ENCODE measurements at places on chromosomes 11 and 22.

DNA sequence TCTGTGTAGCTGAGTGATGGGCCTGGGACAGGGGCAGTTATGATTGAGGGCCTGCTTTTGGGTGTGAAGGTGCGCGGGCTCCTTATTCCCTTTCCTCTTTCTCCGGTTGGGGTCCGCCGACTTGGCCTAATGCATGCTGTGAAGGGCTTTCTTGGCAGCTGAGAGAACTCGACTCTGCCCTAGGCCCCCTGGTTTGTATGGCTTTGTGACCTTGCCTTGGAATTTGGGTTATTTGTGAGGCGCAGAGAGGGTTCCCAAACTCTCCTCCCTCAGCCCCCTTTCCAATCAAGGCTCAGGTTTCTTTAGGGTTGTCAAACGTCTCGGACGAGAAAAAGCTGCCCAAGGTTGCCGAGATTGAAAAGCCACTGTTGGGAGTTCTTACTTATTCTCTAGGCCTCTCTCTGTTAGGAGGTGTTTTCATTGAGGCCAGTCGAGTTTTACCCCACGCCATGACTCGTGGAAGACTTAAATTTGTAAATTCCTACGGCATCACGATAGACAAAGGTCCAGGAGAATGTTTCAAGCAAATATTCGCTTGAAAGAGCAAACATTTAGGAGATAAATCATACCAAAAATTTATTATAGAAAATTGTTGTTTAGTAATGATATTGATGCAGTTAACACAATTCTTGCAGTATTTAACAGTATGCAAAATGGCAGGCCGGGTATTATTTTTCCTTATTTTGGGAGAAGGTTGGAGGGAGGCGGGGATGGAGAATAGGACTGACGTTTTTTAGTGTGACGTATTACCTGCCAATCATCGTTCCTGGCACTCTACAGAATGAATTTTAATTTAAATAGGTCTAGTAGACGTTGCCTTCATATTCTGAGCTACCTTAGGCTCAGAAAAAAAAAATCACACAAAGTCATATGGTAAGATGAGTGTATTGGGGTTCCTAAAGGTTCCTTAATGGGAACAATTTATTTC lies 689 bp downstream of the PDHX start:
- DNase-seq, result no peak

DNA sequence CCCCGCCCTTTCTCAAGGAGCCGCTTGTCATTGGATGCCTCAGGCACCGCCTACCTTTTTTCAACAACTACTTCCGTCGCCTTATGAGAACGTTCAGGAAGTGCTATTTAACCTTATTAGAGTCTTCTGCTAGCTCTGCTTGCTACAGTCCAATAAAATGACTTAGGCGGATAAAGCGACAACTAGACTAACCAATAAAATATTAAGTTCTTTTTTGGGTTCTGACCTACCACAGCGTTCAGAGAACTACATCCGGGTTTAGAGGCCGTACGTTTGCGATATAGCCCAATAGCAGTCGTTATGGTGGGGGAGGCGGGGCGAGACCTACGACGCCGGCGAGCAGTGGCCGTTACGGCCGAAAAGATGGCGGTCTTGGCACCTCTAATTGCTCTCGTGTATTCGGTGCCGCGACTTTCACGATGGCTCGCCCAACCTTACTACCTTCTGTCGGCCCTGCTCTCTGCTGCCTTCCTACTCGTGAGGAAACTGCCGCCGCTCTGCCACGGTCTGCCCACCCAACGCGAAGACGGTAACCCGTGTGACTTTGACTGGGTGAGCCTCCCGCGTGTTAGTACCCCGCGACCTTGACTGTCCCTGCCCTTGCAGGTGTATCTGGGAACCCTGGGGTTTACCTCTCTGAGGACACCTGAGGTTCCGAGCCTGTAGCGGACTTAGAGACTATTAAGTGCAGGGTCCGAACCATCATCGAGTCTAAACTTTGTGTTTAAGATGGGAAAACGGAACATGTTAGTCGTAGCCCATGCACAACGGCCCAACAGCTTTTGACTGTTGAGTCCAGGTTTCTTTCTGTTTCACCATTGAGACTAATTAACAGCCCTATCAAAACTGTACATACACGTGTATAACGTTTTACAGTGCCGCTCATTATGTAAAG lies at the start of gene TMX2:
TSS of gene TMX2 (plus strand) at position 338 of the 895 bp plus-strand sequence. CDS start at position 364, 26 bp downstream.
- peak; percentile 95 for DNase-seq

DNA sequence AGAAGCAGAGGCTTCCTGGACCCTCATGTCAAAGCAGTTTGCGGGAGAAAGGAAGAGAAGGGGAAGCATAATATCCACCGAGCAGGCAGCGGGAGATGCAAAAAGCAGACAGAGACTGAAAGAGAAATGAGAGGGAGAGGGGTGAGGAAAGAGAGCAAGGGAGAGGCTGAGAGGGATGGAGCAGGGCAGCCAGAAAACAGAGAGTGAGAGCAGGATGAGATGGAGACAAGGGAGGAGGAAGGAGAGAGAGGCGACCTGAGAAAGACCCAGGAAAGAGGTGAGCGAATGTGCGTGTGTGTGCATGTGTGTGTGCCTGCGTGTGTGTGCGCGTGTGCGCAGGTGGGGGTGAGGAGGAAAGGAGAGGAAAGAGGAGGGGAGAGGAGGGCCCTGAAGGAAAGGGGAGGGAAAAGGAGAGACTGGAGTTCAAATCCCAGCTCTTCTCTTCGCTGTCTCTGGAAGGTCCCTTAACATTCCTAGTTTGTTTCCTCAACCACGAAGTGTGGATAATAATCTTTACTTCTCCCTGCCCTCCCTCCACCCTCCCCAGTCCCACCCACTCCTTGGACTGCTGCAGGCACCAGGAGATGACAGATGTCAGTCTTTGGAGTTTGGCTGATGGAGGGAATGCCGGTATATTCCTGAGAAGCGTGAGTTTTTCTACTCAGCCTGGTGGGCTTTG lies 67.9 kb downstream of the ISX start:
- no peak for DNase-seq

DNA sequence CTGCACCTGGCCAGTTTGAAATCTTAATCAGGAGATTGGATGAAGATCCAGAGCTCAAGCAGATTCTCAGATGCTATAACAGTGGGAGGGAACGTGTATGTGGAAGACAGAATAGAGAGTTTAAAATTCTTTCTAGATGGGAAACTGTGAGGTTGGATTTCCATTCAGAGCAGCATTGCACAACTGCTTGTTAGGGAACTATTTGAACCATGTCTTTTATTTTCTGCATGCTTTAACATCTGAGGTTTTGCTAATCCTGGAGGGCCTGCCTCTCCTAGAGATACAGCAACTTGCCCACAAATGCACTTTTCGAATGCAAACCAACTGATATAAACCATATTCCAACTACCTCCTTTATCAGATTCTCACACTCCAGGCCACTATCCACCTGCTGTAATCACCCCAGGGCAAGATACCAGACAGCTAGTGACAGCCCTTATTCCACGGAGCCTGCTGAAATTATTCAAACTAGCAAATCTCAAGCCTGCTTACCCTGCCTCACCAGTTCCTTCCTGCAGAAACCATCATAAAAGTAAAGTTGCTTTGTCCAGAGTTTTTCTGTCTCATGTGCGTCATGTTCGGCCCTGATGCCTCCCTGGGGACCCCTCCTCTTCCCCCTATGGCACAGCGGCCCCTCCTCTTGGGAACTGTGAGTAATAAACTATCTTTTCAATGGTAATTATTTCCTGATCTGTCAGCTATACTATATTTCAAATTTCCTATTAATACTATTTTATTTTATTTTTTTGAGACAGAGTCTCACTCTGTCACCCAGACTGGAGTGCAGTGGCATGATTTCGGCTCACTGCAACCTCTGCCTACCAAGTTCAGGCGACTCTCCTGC lies 18.4 kb upstream of the SEC14L4 start:
- no peak for DNase-seq

- no peak for DNase-seq
Measured at GRCh38 chr11:1139441-1140083, 18.2 kb upstream of the MUC5AC start.

DNA sequence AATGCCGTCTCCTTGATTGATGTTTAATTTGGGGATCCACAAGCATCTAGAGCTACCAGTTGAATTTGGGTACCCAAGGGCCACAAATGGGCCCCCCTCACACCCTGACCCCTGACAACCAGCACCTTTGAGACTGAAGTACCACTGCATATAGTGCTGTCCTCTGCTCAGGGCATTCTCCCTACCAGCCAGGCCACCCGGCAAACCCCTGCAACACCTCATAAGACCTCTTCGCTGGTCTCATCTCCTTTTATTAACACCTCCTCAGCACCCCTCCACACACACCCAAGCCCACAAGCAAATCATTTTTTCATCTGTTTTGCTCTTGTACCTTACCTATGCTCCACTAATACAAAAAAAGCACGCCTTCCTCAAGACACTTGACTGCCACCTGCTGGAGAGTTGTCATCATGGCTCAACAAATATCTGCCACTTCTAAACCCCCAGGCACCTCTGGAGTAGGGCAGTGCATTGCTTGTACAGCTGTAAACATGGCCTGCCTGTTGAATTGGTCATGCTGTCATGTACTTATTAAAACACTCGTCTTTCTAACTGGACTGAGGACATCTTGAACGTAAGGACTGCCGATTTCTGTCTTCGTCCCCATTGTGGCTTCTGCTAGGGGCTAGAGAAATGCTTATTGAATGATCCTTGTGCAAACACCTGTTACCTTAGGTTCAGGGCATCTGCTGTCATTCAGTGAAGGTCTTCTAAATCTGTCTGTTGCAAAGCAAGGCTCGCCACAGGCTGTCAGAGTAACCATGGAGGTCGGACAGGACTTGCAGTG lies 66.5 kb downstream of the BMAL1 start:
- peak; percentile 78 for DNase-seq

DNA sequence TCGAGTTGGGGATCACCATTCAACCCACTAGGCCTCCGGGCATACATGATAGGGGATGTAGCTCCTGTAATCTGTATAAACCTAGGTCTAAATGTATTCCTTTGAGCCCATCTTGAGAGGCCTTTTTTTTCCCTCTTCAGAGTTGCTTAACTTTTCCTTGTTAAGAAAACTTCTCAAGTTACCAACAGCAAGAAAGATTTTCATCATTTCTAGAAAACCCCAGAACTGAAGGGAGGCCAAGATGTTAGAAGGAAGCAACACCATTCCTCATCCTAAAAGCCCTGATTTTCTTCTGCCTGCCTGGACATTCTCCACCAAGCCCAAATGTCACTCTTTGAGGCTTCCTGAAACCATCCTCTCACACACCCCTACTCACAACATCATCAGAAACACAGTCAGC lies 79.4 kb downstream of the TMPRSS5 start:
- no peak for DNase-seq

DNA sequence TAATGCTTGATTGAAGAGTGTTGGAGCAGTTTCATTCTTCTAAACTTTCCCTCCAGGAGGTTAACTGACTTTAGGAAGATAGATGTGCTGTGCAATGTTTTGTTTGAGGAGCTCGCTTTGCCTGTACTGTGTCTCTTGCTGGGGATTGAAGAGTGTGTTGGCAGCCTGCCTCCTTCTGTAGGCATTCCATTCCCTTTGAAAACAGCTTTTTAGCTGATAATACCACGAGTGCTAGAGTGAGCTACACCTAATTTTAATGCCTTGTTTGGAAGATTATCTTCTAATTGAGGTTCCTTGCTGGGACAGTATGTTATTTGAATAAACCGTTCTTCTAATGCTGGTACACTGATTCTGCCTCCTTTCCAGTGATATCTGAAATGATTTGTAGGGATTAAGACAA lies 7.2 kb downstream of the DDX10 start:
- DNase-seq, result no peak

DNA sequence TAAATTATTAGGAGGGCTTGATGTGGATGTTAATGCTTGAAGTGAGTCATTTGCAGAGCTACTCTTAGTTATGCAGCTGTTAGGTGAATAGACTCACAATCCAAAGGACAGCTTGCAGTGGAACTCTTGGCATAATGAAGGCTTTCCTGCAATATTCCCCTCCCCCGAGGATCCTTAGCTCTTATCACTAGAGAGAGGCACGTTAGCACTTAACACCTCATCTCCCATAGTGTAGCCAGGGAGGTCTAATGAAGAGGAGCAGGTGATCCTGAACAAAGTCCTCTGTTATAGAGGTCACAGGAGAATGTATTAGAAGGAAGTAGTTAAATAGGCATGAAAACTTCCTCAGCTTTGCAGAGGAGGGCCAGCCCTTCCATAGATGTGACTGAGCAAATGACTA lies 919.2 kb upstream of the FAT3 start:
- no peak for DNase-seq

GRCh38 chr11:86219311-86220193 lies 25.0 kb upstream of the EED start:
- DNase-seq, result peak; percentile 52

DNA sequence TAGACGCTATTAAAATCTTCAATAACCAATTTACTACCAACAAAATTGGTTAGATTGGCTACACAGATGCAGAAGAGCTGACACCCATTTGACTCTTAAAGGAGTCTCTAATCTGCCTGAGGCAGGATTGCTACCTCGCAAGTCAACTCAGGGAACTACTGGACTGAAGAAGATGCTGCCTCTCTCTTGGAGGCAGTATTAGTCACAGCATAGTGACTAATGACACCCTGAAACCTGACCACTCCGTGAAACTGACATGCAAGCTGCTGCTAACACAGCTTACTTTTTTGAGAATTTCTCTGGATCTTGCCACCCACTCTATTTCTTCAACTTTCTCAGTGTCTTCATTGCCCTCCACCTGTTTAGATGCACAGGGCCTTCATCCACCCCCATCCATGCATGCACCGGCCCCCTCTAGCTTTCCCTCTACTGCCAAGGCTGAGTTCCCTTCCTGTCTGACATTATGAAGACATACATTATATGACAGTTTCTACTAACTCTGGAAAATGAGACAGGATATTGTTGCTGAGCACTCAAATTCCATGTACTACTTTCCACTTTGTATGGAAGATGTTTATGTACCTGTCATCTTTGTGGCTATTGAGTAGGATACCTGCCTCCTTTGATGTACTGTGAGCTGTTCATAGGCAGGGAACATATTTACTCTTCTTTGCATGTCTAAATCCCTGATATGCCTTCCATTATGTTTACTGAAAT lies 183.2 kb downstream of the MSANTD4 start:
- no peak for DNase-seq

DNA sequence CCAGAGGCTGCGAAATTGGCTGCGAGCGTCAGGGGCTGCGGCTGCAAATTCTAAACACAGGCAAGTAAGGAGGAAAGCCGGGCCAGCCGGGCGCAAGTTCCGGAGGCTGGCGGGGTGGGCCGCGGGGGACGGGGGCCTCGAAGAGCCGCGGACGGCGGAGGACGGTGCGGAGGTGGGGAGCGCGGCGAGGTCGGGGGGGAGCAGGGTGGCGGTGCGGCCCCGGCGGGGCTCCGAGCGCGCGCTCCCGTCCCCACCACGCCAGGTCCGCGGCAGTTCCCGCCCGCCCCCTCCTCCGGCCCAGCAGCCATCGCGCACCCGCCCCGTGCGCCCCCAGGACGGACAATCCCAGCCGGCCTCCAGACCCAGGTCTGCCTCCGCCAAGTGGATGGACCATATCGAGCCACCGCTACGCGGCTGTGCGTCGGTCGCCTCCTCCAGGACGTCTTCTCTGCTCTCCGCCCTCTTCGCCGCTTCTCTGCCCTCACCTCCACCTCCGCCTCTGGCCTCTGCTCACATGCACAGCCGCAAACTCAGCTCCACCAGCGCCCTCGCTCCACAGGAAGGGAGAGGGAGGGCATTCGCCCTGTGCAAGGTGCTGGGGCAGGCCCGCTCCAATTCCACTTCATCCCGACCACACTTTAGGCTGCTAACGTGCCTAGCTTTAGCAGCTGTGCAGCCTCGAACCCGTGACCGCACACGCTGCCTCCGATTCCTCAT lies 7.2 kb downstream of the ELFN2 start:
- DNase-seq, result peak; percentile 50
